ENCODE measurements at places on chromosomes 6 and 20.
A peak's percentile ranks its signal among the peaks of the same experiment; 100 is the strongest.

GRCh38 chr6:72616406-72617015 is 5.4 kb upstream of the KCNQ5 start:
- peak; percentile 77 for DNase-seq

- DNase-seq: no peak
Measured at GRCh38 chr6:35068206-35068605, 72.9 kb downstream of the TCP11 start.

DNA sequence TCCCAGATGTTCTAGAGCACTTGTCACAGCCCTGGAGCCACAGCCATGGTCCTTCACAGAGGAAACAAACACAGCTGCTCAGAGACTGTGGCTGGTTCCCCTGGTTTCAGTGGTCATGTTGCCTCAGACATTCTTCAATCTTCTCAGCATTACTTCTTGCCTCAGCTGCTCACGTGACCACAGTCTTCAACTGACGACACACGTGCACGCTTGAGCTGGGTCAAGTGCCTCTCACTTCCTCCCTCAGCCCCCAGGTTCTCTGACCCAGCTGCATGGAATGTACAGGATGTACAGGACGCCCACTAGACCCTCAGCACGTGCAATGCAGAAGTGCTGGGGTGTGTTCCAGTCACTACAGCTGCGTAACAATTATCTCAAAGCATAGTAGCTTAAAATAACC is 159.8 kb upstream of the GGTLC1 start:
- no peak for DNase-seq

DNA sequence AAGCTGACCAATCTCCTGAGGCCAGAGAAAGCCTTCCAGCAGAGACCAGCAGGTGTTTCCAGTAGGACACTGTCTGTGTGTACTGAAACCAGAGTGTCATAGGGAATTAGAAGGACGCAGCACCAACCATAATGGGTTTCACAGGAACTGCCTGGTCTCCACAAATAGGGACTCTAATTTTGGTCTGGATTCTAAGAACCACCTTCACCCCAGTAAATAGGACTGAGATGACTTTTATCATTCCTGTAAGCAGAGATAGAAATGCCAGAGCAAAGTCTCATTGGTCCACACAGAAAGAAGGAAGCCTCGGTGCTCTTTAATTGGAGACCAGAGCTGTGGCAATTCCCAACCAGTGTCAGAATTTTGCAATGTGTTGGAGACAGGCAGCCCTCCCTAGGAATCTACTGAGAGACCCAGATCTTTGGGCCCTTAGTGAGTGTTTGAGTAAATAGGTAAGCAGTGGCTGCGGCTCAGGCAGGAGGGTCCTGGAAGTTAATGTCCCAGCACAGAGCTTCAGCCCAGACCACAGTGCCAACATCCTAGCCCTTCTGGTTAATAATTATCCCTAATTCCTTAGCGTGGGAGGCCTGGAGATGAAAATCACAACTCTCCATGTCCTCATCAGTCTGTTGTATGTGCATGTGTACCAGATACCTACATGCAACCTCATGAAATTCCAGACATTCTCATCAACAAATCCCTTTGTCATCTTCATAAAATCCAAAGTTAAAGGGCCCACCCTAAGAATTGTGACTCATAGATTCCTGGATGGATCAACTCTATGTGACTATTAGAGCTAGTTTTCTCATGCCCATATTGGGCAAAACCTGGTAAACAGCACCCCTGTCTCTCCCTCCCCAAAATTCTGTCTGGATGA is 81.2 kb downstream of the UNC5CL start:
- DNase-seq: peak; percentile 31

- no peak for DNase-seq
Measured at GRCh38 chr6:15132167-15132566, 113.7 kb upstream of the JARID2 start.

DNA sequence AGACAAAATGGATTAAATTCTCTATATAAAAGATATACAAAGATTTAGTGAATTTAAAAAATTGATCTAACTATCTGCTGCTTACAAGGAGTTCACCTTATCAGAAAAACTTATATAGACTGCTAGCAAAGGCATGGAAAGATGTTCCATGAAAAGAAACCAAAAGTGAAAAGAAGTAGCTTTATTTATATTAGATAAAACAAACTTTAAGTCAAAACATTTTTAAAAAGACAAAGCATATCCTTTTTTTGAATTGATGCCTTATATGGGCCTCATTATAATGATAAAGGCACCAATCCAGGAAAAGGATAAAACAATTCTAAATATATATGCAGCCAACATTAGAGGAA is 334.2 kb downstream of the MEI4 start:
- no peak for DNase-seq
